Anterior cingulate cortex (tissue), 58 donors: ENCODE measurements at places on chromosomes 16 and 17.

- DNase-seq, result no peak
Observed at GRCh38 chr17:9436630-9437029, 139.0 kb downstream of the STX8 start.

GRCh38 chr17:61002316-61002736 is 324.7 kb downstream of the BCAS3 start:
- no peak for DNase-seq

- no peak for DNase-seq
Observed at GRCh38 chr16:1034230-1035065, 38.1 kb upstream of the SSTR5 start.

DNA sequence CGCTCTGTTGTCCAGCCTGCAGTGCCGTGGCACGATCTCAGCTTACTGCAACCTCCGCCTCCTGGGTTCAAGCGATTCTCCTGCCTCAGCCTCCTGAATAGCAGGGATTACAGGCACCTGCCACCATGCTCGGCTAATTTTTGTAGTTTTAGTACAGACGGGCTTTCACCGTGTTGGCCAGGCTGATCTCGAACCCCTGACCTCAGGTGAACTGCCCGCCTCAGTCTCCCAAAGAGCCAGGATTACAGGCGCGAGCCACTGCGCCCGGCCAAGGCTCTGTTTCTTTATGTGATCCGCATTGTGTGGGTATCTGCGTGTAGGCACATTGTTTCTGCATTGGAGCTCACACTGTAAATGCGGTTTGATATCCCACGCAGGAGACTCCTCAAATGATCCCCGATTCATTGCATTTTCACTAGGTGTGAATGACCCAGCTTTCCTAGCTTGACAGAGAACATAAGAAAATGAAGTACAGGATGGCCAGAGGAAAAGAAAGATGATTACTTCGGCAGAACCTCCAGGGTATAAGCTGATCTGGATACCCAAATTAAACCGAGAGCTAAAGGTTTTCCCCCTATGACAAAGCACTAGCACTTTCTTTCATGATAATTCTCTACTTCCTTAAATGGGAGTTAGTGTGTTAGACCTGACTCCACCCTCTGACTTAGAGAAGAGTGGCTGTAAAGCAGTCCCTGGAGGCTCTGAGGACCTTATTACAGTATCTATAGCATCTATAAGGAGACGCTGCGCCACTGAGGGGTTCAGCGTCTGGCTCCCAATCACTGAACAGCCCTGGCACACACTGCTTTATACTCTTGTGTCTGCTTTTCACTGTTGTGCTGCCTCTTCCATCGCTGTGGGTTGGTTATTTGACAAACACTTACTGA is 17.3 kb downstream of the COTL1 start:
- no peak for DNase-seq

- DNase-seq, result no peak
Observed at GRCh38 chr17:79691931-79692330, 38.8 kb upstream of the ENPP7 start.

DNA sequence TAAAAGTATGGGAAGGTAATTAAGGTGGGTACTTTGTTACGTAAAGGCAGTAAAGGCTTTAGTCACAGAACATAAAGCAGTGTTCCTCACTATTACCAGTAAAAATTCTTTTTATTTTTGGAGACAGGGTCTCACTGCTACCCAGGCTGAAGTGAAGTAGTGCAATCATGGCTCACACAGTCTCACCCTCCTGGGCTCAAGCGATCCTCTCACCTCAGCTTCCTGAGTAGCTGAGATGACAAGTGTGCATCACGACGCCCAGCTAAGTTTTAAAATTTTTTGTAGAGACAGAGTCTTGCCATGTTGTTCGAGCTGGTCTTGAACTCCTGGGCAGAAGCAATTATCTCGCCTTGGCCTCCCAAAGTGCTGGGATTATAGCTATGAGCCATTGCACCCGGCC is 80.5 kb downstream of the CREBBP start:
- DNase-seq, result no peak

GRCh38 chr17:31738488-31738887 is 120.6 kb downstream of the COPRS start:
- DNase-seq, result no peak

GRCh38 chr17:80759377-80759673 is 214.7 kb downstream of the RPTOR start:
- no peak for DNase-seq

DNA sequence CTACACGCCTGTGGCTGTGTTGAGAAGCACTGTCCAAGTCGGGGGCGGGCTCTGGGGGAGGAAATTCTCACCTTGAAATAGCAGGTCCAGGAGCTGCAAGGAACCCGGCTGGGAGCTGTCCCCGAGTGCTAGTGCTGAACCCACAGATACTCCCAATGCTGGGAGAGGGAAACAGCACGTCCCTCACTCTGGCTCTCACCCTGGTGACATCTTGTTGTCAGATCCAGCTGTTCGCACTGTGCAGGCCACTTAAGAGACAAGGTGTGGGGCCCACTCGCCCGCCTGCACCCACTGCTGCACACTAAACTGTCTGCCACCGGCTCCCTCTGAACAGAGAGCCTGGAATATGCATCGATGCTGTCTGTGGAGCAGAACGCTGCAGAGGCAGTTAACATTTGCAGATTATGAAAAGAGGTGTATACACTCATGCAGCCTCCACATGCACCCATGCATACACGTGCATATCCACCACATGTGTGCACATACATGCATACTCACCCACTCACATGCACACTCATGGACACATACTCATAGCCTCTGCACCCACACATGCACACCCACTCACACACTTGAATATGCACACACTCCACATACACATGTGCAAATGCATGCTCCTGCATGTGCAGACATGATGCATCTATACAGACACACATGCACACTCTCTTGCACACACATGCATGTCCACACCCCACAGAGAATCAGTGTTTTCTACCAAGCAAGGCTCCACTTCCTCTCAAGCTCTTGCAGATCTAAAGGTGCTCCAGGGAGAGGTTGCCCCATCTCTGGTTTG is 42.0 kb downstream of the MGAT5B start:
- DNase-seq, result no peak

DNA sequence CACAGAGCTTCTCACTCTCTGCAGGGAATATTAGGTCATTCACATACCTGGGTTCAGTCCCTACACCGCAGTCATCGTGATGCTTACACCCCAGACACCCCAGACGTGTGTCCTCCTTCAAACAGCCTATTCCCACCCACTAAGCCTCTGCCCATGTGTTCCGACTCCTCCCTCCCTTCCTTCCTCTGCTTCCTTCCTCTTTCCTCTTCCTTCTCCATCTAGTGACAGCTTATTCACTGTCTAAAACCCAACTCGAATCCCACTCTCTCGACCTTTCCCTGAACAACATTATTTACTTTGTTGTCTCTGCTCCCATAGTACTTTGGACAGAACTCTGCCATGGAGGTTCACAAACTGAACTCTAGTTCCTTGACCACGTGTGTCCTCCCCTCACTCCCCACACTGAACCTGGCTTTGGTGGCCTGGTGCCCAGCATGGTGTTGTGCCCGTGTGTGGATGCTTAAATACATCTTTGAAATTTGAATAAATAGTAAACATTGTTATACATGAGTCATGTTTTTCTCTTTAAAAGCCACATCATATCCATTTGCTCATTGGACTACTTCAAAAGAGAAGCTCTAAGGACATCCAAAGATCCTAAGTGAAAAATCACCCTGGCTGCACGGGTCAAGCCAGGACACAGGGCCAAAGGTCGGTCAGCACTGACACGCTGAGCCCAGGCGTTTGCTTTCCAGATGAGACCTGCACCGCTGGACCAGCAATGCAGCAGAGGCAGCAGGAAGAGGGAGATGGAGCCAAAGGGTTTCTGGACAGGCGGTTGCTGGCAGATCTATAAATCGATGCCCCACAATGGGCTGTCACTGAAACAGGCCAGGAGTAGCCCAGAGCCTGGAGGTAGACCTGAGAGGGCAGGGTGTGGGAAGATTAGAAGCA is 14.1 kb upstream of the G6PC1 start:
- no peak for DNase-seq

DNA sequence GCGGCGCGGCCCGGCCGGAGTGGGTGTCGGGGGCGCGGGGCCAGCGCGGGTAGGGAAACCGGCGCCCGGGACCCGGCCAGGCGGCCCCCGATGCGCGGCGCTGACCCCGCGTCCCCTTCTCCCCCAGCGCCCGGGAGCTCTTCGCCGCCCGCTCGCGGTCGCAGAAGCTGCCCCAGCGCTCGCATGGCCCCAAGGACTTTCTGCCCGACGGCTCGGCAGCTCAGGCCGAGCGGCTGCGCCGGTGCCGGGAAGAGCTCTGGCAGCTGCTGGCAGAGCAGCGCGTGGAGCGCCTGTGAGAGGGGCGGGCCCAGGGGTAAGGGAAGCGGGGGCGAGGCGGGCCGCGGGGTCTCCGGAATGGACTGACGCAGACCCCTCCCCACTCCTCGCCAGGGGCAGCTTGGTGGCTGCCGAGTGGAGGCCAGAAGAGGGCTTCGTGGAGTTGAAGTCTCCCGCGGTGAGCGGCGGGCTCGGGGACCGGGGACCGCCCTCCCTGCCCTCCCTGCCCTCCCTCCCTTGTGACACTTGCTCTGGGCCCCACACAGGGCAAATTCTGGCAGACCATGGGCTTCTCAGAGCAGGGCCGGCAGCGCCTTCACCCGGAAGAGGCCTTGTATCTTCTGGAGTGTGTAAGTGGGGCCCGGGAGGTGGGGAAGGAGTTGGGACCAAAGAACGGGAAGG is 430 bp downstream of the TSEN54 start:
- DNase-seq, result no peak

- DNase-seq, result no peak
Observed at GRCh38 chr17:76437467-76438402, 15.2 kb downstream of the UBE2O start.

DNA sequence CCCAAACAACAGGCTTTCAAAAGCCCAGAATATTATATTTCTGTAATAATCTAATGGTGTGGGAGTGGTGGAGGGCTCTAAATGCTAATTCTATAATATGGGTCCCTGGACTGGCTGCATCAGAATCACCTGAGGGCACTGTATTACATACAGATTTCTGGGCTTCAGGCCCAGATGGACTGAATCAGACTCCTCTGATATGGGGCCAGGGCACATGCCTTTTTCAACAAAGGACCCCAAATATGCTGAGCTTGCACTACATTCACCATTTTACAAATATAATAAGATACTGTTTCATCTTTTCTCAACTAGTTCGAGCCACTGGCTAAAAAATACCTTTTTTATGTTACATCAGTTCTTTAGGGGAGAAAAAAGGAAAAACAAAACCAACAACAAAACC is 309.7 kb downstream of the MAP2K6 start:
- DNase-seq, result no peak

GRCh38 chr16:78684655-78685375 is 585.4 kb downstream of the WWOX start:
- no peak for DNase-seq

GRCh38 chr17:72723711-72724110 is 368.8 kb downstream of the SLC39A11 start:
- no peak for DNase-seq

DNA sequence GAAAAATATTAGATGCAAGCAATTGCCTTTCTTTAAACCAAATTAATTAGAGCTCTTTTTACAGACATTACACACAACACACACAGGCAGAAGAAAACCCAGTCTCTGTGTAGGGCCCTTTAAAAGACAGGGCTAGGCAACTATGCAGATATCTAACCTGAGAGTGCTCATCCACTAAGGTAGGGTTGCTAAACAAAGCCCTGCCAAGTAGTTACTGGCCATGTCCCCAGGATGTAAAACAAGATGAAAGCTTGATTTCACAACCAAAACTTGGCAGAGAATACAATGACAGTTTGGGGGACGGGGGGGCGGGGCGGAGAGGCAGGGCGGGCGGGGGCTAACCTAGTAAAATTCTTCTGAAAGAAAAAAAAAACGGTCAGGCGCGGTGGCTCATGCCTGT is 669.0 kb upstream of the CA10 start:
- no peak for DNase-seq

GRCh38 chr16:5756969-5757368 is 659.4 kb upstream of the EEF2KMT start:
- no peak for DNase-seq
